ENCODE measurements at places on chromosomes 13 and 19.

GRCh38 chr19:45955905-45956608 lies 17.6 kb downstream of the NOVA2 start:
- no peak for DNase-seq

GRCh38 chr19:57947088-57947418 lies 453 bp downstream of the ZNF256 start:
- DNase-seq, result peak; percentile 0

GRCh38 chr19:51441410-51442390 lies 16.6 kb downstream of the SIGLEC8 start:
- DNase-seq, result peak; percentile 79

DNA sequence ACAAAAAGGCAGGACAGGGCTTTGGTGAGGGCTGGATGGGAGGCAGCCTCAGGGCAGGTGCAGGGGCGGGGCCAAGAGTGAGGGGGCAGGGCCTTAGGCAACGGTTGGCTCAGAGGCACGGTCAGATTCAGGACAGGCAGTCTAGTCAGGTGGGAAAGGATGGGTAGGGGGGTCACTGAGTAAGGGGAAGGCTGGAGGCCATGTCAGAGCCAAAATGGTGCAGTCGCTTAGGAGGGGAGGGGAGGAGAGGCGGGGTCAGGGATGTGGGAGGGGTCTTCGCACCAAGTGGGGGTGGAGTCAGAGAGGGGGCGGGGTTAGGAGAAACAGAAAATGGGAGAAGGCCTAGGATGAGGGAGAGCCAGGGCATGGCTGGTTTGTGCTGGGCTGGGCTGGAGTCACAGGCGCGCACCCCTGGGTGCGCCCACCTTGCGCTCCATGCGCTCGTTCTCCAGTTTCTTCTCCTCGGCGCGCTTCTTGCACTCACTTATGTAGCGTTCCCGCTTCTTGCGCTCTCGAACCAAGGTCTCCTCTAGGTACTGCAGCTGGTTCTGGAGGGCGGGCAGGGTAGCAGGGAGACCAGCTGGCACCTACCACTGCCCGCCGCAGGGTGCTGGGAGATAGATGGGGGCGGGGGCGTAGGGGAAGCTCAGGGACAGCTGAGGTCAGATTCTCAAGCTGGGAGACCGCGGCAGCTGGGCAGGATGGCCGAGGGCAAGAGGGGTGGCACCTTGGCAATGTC lies 6.8 kb upstream of the RGL3 start:
- DNase-seq, result no peak

GRCh38 chr13:24183741-24184182 lies 23.2 kb downstream of the SPATA13 start:
- no peak for DNase-seq

DNA sequence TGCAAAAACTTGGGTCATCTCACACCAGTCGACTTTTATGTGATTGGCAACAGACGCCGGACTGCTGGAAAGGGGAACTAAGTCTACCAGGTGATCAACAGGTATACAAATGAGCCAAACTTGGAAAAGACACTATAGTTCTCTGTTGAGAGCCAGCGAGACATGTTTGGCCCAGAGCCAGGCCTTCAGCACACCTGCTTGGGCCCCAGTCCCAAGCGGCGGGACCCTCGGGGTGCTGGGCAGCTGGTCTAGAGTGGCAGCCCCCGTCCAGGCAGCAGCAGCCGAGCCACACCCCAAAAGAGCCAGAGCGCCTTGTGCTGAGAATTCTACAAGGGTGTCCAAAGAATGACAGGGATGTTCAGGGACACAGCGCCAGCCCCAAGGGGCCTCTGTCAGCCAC lies 28.0 kb downstream of the NAXD start:
- no peak for DNase-seq

DNA sequence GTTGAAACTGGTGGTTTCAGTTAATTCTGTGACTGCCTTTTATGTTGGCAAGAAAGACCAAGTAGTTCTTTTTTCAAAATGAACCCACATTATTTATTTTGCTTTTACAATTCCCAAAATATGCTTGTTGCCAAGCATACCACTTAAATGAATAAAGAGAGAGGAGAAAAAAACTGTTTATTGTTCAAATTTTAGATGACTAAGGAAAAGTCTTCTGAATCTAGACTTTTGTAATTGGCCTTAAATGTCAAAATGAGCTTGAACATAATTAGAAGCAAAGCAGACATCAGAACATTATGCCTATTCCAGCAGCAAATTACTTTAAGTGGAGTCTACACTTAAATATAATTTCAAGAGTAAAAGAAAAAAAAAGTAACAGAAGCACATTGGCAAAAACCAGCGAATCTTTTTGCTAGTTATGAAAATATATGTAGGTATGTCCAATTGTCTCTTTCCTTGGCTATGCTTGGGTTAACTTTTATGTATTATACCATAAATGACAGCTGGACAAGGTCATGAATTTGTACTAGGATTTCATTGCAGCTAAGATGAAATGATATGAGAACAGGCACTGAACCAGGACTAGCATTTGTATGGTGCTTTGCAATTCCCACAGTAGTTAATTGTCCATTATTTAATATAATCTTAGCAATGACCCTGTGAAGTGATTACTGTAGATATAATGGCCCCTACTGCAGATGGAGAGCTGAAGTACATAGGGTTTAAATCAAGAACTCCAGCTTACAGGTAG lies 211.9 kb downstream of the NALCN start:
- DNase-seq, result no peak

- no peak for DNase-seq
Observed at GRCh38 chr13:40777809-40778175, 6.8 kb upstream of the MRPS31 start.

DNA sequence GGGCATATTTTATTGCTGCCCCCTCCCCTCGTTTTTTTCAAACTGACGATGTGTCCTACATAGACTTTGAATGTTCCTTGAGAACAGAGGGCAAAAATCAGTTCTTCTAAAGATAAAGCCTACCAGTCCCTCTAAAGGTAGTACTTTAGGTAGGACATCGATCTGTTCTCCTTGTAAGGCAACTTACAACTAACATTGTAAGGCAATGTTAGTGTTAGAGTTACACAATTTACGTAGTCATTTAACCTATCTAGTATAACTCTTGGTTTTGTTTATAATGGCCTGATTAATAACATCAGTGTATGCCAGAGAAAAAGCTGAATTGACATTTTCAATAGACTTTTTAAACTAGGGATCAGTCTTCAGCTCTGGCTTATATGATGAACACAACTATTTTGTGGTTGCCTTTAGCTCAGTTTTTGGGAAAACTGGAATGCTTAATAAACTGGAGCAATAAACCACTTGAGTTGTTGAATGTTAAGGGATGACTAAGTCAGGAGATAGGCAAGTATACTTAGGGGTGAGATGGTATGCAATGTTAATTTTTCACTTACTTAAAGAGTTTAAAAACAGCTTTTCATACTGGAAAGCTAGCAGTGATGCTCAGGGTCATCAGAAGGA lies 2.2 kb downstream of the NDFIP2 start:
- DNase-seq, result no peak

- DNase-seq, result no peak
Observed at GRCh38 chr19:497869-498510, 1.7 kb downstream of the MADCAM1 start.

DNA sequence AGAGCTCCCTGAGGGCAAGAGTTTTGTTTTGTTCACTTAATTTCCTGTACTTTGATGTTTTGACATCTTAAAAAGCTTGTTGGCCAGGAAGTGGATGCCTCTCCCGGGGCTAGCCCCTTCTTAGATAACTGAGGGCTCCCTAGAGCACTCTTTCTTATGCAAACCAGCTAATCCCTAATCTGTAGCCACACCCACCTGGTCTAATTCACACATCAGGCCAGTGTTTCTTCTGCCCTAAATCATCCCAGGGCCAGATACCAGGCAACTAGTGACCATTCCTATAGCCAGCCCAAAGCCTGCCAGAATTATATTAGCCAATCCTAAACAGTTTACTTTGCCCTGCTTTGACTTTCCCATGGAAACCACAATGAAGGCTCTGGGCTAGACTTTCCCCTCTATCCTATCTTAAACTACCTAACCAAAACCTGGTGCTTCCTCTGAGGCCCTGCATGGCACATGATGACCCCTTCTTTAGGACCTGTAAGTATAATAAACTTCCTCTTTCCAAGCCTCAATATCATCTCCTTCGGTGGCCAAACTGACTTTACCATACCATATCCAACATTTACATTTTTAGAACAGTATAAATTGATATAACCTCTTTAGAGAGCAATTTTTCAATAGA lies 24.8 kb downstream of the WBP4 start:
- no peak for DNase-seq

- DNase-seq, result no peak
Observed at GRCh38 chr19:43711751-43712355, 4.0 kb upstream of the IRGC start.

DNA sequence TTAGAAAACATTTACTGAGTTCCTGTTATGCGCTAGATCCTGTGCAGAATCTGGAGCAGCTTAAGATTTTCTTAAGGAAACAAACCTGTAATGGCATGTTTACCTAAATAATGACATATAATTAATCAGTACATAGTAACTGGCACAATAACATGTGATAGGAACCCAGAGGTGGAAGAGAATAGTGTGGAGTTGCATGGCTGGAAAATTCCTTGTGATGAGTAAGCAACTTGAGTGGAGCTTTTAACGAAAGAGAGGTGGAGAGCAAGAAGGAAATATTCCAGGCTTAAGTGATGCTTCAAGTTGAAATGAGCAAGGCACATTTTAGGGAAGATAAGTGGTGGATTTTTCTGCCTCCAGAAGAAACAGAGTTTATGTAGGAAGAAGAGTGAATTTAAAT lies 9.2 kb upstream of the GPC5 start:
- DNase-seq, result no peak

DNA sequence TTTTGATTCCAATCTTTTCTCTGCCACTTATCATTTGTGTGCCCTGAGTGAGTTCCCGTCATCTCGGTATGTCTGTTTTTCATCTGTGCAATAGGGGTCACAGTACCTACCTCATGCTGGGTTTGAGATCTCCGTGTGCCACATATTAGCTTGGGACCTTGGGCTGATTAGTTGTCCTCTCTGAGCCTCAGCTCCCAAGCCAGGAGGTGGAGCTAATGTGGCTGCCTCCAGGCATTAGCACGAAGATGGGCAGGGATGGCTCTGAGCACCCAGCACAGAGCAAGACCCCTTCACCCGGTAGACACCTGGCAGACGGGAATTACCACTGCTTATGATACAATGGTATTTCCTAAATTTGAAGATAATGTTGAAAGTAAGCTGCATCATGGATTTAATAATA lies 35.8 kb upstream of the XPO4 start:
- no peak for DNase-seq

DNA sequence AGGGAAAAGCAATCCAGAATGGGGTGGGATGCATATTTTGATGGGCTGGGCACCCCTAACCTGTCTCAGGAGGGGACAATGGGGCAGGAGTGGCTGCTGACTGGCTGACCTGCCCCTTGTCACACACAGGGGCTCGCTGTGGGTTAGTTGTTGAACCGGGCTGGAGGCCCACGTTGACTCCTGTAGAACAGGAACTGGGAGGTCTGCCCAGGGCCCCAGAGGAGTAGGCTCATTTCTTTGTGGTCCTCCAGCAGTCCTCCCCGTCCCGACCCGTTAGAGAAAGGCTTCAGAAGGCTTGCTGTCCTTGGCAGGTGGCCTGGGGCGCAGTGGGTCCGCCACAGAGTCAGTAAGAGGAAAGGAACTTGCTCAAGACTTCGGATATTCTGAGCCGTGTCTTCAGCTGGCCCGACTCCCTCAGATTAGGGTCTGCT lies 70.1 kb downstream of the COL4A1 start:
- no peak for DNase-seq

GRCh38 chr13:21022056-21022979 lies 39.1 kb downstream of the LATS2 start:
- no peak for DNase-seq

DNA sequence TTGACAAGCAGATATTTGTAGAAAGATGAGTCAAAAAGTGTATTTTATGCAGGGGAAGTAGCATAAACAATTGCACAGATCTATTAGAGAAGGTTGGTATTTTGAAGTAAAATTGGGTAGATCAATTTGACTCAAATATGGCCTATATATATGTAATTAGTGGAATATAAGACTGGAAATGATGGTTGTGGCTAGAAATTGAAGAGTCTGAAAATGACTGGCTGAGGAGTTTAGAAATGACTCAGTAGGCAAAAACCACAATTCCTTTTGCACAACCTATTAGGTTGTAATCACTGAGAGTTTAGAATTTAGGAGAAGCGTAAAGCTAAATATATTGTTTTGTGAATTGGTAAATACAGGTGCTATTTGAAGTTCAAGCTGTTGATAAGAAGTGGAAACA lies 622.6 kb upstream of the PCDH20 start:
- DNase-seq, result no peak

GRCh38 chr13:22855926-22856325 lies 324.9 kb upstream of the SGCG start:
- no peak for DNase-seq

DNA sequence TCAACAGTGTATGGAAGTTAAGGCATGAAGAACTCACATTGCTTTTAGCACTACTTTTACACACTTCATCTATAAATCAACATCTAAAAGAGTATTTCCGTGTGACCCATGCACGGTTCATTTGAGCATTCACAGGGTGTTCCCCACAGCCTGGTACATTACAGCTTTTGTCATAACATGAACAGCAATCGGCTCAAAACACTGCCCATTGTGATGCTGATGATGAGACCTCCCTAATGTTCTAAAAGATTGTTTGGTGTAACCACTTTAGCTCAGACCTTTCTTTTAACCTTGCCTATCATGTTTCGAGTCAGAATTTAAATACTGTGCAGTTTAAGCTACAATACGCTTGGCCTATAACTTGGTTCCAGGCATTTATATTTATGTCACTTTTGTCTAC lies 4.1 kb upstream of the KLF5 start:
- DNase-seq, result no peak

GRCh38 chr13:55483626-55484158 lies 1657.0 kb upstream of the PRR20A start:
- no peak for DNase-seq
